ENCODE measurements at places on chromosomes 5 and 9. TPM values are rescaled to one million over a fixed set of nuclear protein-coding genes. Genes with fewer than 3 reads are reported as not detected.

Gene KCNV2
- total RNA-seq: not detected

DNA sequence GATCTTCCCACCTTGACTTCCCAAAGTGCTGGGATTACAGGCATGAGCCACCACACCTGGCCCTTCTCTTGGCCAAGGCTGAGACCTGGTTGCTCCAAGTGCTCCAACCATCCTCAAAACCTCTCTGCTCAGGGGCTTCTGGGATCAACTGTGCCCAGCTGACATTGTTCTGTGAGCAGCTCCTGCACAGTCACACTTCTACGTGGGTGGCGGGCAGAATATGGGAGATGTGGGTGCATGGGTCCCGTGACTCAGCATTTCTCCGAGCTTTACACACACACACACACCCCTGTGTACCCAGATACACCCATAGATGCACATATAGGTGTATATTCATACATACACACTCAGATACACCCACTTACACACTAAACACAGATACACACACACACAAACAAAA lies 10.5 kb upstream of the MYORG start:
- DNase-seq: no peak

Gene CDH6
- not detected for total RNA-seq

Gene CXCL14
- not detected for total RNA-seq

All from activated CD8-positive, alpha-beta T cell treated with anti-CD3 and anti-CD28 coated beads for 36 hours (primary cell).